ENCODE measurements at places on chromosomes 6 and 20.

- DNase-seq, result no peak
These were observed 8.7 kb upstream of the ZMYND8 start for GRCh38 chr20:47365023-47365764.

- DNase-seq, result no peak
These were observed 16.8 kb upstream of the ARMC12 start for GRCh38 chr6:35719830-35720733.

DNA sequence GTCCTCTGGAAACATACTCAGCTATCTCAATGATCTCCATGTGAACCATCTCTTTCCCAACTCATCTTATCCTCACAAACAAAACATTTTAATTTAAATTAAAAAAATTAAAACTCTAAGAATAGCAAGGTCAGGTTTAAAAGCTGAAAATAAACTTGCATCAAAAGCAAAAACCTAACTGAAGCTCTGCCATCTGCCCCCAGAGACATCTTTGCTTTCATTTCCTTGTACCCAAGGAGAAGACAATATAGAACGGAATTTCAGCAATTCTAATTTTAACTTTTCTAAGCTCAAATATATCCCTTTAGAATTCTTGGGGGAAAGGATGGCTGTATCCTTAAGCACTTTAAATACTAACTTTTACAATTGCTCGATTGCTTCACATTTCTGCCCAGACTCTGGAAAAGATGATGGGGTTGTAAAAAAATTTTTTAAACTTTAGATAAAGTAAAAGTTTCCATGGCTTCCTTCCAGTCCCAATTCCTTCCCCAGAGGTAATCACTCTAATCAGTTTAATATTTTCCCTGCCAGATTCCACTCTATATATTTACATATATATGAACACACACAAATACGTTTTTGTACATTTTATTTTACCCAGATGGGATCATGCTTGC is 69.2 kb upstream of the SMIM29 start:
- DNase-seq, result no peak

GRCh38 chr6:46465294-46466165 is 25.7 kb downstream of the RCAN2 start:
- DNase-seq, result no peak

- no peak for DNase-seq
These were observed 10.8 kb downstream of the VSTM2L start for GRCh38 chr20:37913567-37914366.

DNA sequence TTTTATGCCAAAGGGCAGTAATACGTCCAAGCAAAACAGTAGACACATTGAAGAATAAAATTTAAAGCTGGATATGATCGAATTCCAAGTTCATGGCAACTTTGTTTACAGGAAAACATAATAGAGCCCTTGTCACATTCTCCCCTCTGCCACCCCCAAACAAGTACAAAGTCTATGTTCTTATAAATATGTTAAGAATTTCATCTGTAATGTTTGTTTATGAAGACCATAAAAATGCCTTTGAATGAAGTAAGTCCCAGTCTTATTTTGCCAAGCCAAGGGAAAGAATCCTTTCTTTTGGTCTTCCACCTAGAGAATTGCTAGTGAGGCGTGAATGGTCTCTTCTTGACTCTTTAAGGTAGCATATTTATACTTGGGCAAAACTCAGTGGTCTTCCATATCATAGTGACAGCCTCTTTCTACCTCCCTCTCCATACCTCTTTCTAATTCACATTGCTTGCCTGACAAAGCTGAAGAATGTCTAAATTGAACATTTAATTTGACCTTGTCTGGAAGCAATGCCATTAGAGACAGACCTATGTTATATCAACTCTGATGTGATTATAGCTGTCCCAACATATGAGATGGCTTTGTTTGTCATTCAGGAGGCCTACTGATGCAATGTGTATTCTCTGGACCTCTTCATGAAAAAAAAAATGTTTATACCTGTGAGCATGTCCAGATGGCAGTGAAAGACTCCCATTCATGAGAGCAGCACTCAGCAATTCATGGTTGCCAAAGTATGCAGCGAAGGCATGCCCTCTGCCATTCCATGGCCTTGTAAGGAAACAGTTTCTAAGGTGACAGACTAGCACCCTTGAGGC is 70.6 kb upstream of the CCN2 start:
- no peak for DNase-seq

DNA sequence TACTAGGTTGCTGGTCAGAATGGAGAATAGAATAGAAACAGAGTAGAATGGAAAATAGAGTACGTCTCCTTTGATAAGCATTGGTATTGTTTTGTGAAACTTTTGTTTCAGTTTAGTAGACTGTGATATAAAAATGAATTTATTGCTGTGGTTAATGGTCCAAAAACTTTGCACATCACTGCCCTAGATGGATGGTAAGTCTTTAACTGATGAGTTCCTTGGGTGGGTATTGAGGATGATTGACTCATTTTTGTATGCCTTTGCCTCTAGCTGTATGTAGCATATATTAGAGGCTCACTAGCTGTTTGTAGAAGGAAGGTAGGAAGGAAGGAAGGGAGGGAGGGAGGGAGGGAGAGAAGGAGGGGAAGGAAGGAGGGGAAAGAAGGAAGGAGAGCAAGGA is 48.3 kb downstream of the ZDHHC14 start:
- DNase-seq, result no peak
